MCF 10A (cell line): ENCODE measurements at places on chromosomes 1 and 21.

DNA sequence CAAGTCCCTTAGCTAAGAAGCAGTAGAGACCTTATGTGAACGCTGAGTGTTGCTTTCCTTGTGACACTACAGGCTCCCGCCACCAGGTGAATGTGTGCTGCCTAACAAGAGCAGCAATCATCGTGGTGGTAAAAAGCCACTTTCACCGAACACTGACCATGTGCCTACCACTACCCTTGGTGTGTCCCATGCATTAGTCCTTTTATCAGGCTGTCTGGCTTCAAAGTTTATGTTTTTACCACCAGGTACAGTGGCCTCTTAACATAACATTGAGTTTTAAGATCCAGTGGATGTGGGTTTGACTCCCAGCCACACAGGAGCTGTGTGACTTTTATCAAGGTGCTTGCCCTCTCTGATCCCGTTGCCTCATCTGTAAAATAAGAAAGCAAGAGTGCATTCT is 1.7 kb downstream of the C1QB start:
- H3K4me1 ChIP-seq = no peaks in the 10 kb centered on the region
- H3K27me3 ChIP-seq = peaks cover 97% of the 10 kb centered on the region
- DNase-seq = no peak
- no peak overlapping the region for H3K27ac ChIP-seq

DNA sequence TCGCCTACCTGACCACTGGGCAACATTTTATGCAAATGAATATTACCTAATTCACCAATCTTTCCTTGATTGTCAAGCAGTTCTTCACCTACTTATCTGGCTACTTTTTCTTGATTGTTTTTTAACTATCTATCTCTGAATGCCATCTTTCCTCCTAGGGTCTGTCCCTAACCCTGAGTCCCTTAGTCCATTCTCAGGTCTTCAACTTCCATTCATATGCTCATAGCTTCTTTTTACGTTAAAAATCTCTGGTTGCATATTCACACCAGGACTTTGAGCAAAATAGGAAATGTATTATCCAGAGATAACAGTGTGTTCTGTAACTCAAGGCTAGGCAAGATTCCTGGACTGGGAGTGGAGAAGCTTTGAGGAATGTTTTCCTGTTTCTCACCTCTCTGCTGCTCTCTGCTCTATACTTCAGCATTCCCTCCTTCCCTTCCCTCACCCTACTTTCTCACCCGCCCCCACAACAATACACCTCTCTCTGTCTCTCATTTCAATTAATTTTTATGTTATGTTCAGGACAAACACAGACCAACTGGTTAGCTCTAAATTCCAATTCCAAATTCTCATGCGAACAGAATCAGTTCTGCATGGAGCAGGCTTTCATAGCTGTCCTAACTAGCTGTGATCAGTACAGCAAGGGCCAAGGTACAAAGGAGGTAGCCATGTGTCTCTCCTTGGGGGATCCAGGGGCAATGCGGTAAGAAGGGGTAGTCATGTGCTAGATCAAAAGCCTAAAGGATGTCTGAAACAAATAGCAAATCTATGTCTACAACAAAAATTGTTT is 278.4 kb downstream of the USH2A start:
- peaks cover 93% of the 10 kb centered on the region for H3K27me3 ChIP-seq
- H3K36me3 ChIP-seq = no peaks in the 10 kb centered on the region
- no peak overlapping the region for H3K4me3 ChIP-seq
- no peaks in the 10 kb centered on the region for H3K4me1 ChIP-seq
- no peak overlapping the region for H3K27ac ChIP-seq

DNA sequence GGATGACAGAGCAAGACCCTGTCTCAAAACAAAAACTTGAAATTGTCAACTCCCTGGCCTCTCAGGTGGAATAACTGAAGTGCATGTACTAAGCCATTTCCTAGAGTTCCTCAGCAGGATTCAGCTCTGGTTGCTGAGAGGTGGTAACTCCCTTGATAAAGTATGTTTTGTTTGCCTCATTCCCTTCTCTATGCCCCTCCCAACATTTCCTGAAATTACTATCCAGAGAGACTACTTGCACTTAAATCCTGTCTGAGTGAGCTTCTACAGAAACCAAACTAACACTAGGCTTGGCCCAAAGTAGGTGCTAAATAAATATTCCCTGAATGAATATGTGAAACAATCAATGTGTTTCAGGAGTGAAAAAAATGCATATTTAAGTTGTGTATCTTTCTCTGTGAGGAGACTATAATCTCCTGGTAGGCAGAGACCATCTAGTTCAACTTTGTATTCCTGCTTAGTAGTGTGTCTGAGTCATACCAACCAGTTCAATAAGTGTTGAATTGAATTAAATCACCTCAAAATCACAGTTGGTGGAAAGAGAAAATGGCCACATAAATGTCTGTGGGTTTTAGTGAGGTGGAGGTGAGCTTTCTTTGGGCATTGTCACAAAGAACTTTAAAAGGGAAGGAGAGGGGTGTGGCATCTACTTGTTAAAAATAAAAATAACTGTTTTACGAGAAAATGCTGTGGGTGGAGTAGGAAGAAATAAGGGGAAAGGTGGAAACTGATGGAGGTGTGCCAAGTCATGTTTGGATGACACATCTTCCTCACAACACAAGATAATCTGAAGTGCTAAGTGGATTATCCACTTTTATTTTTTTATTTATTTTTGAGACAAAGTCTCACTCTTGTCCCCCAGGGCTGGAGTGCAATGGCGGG is 12.6 kb downstream of the RIMKLA start:
- peaks cover 2% of the 10 kb centered on the region for H3K27me3 ChIP-seq
- no peak overlapping the region for H3K27ac ChIP-seq
- peaks cover 4% of the 10 kb centered on the region for H3K4me1 ChIP-seq
- DNase-seq = peak; percentile 13
- no peak overlapping the region for H3K4me3 ChIP-seq
- H3K36me3 ChIP-seq = no peaks in the 10 kb centered on the region

DNA sequence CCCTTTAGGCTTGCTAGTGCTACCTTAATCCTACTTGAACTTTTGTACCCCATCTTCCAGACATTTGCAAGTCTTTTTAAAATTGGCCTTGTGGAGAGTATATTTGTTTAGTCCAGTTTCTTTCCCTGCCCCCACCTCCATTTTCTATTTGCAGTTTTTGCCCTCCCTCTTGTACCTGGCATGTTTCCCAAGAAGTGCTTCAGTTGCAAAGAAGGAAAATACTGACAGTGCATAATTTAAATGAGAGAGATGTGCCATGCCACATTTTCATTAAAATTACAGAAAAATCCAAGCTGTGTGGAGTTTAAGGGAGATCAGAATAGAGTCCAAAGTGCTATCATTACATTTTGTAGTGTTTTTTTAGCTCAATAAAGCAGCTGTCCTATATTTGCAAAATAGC is 150.0 kb upstream of the ADGRL2 start:
- no peaks in the 10 kb centered on the region for H3K36me3 ChIP-seq
- DNase-seq = no peak
- no peaks in the 10 kb centered on the region for H3K27me3 ChIP-seq

DNA sequence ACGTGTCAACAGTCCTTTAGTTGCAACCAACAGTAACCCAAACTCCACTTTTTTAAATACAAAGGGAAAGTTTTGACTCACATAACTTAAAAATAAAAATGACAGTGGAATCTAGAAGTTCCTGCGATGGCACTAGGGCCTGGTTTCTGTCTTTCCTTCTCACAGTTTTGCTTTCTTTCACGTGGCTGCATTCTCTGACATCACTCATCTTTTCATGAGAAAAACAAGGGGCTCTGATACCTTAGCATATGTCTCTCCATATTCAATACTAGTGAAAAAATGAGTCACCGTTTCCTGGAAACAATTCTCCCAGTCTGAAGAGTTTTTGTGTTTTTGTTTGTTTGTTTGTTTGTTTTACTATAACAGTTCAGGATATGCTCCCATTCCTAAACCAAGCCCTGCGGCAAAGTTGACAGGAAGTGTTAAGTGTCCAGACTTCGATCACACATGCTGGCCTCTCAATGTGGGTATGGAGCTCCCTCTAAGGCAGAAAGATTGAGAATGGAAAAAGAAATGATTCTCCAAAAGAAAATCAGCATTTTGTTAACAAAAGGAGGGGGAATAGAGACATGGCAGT is 483.3 kb downstream of the TTLL7 start:
- no peaks in the 10 kb centered on the region for H3K36me3 ChIP-seq
- H3K27me3 ChIP-seq = no peaks in the 10 kb centered on the region
- no peaks in the 10 kb centered on the region for H3K4me1 ChIP-seq
- DNase-seq = no peak
- H3K27ac ChIP-seq = no peak overlapping the region

GRCh38 chr1:39392851-39393573 is 98.4 kb upstream of the BMP8A start:
- DNase-seq = no peak
- H3K27ac ChIP-seq = peak overlapping the region; percentile 90
- peaks cover 50% of the 10 kb centered on the region for H3K4me1 ChIP-seq
- peaks cover 18% of the 10 kb centered on the region for H3K36me3 ChIP-seq
